IPS-NIHi11 (cell line): ENCODE measurements at places on chromosomes 3 and 15.

GRCh38 chr15:49024840-49025239 is 21.4 kb downstream of the SECISBP2L start:
- no peak for DNase-seq

GRCh38 chr3:72997421-72997961 is 880 bp downstream of the PPP4R2 start:
- peak; percentile 42 for DNase-seq

DNA sequence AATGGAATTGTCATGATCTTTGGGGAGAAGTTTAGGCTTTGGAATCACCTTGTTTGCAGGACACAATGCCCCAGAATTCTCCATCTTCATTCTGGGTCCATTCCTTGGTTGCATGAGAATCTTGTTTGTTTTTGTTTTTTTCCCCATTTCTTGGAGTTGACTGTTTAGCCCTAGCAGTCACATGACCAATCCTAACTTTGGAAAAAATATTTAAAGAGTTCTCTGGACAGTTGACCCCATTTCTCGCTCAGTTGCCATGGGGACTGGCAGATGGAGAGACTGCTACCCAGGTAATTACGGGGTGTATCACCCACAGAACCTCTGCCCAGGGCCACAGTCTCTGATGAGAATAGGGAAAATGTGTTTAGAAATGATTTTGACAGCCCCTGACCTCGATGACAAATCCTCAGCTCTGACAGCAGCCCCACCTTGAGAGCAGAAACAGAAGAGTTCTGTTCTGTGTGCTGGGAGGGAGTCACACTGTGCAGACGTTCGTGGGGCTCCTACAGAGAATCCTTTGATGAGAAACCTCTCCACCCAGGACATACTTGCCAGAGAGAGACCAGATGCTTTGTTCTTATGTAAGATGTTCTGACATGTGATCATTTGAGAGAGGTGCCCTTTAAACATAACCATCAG is 57.7 kb downstream of the IL16 start:
- DNase-seq, result no peak

DNA sequence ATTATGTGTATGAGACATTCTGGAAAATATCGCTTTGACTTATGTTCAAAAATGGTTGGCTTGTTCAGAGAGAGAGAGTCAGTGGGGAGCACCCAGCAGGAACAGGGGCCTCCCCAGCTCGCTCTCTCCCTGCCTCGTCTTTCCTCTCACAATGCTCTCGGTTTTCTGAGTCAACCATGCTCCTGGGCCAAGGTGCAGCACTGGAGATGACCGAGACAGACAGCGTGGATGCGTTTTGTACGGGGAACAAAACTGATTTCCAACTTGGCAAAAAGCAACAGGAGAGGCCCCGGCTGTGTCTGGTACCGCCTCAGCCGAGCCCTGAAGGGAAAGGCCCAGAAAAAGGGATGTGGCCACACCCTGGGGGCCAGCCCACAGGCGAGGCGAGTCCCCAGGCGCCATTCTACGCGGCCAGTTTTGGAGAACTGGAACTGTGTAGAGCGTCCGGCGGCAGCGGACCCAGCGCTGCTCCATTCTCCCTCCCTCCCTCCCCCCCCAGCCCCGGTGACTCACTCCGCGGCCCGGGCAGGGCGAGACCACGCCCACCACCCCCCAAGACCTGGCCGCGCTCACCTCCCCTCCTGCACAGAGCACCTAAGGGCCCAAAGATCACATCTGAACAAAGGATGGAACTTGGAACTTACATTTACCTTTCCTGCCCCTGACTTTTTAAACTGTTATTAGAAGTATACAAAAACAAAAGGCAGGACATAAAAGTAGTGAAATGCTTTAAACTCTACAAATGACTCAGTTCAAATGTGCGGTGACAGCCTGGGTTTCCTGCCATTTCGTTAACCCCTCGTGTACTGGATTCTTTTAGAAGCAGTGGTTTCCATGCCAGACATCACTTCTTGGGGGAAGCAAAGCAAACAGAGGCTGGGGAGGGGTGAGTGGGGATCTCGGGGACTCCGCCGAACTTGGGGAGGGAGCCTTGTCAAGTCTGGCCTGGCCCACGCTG is 12.7 kb downstream of the ATP10A start:
- peak; percentile 74 for DNase-seq

GRCh38 chr15:45611305-45611704 is 23.5 kb upstream of the SQOR start:
- DNase-seq, result no peak

GRCh38 chr3:120419797-120420196 is 31.0 kb downstream of the FSTL1 start:
- DNase-seq, result no peak

GRCh38 chr3:158961911-158962310 is 160.1 kb downstream of the MFSD1 start:
- DNase-seq, result peak; percentile 11

DNA sequence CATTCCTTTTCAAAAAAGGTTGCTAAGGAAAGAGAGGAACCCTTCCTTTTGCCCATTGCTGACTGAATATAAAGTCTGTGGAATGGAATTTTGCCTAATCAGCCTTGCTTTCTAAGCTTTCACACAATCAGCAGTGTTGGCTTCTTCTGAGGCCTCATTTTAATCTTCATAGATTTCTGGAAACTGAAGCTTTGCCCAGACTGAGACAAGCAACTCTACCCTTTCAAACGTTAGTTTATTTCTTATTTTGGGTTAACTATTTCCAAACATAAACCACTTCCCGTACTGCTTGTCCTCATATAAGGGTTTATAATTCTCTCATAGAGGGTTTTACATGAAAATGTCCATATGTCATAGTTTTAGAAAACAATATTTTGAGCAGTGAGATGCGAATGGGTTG is 82.9 kb downstream of the NR1D2 start:
- no peak for DNase-seq
